NCI-H1092 (cell line): ENCODE measurements at places on chromosomes 7 and 10.

DNA sequence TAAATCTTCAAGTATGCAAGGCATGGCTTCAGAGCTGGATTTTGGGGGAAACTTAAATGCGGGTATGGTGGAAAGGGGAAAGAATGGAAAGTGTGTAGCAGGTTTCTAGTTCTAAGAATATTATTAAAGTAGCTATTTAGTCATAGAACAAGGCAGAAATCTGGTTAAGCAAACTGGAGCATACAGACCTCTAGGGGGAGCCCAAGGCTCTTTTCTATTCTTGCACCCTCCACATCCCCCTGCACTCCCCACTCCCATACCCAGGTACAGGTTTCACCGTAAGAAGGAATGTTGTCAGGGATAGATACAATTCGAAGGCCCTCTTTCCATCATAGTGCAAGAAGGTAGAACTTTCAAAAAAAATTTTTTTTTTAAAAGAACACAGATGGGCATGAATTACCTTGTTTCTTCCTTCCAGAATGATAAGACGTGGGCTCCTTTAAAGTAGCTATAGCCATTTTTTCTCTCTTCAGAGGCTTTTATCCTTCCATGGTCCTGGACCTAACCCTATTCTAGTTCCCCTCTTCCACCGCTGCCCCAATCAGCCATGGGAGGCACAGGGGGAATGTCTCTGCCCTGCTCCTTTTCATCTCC lies 41.5 kb upstream of the SMIM30 start:
- DNase-seq = peak; percentile 34

GRCh38 chr10:44811072-44811471 lies 100.1 kb upstream of the TMEM72 start:
- no peak for DNase-seq

GRCh38 chr10:102595293-102595692 lies 49.0 kb upstream of the TRIM8 start:
- no peak for DNase-seq

GRCh38 chr7:82188636-82189035 lies 254.9 kb downstream of the CACNA2D1 start:
- no peak for DNase-seq

DNA sequence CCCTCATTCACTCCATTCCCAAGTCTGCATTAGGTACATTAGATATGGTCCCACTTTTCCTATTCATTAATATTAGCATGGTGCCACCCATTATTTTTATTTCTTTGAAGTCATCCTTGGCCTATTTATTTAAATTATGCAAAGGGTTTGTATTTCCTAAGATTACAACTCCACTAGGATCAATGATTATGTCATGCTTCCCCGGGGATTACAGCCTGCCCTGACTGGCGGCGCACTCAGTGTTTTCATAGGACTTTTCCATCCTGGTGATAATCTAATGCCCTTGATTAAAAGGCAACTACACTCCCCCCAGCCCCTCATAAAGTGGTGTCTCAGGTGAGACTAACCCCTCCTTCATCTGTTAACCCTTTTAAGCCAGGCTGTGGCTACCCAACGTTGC lies 187.2 kb downstream of the POU6F2 start:
- DNase-seq = no peak

GRCh38 chr10:43196981-43197833 lies 59.0 kb downstream of the CSGALNACT2 start:
- no peak for DNase-seq
